ENCODE measurements at places on chromosomes 1 and 21.

DNA sequence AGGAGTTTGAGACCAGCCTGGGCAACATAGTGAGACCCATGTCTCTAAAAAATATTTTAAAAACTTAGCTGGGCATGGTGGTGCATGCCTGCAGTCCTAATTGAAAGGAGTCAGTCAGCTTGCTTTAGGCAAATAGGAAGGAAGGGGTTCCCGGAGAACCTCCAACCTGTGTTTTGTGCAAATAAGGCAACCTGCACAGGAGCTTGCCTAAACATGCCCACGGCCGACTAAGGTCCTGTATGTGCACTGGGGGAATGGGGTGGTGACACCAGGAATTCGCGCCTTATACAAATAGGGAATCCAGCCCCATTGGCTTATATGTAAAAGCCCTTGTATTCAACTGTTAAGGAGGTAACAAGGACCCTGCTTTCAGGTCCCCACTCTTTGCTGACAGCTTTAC lies 429.2 kb upstream of the ZP4 start:
- no peak for DNase-seq

GRCh38 chr1:51410568-51411460 lies 80.5 kb upstream of the TTC39A start:
- no peak for DNase-seq

GRCh38 chr21:16309250-16309971 lies 579.6 kb downstream of the USP25 start:
- DNase-seq, result no peak

- no peak for DNase-seq
Measured at GRCh38 chr1:94831641-94832040, 11.5 kb downstream of the SLC44A3 start.

- DNase-seq, result no peak
Measured at GRCh38 chr1:173127369-173128307, 76.9 kb upstream of the TNFSF18 start.

DNA sequence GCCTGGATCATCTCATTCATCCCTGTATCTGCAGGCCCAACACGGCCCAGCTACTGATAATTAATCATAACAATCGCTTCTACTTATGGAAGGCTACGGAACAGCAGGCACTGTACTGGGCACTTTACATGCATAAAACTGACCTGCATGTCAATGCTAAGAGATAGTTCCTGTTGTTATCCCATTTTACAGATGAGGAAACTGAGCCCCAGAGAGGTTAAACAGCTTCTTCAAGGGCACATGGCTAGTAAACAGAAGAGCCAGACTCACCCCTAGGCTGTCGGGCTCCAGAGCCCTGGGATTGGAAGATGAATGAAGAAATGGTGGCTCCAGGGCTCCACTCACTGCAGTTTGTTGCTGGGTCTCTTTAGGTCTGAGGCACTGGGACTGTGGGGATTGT lies 27.3 kb upstream of the VPS13D start:
- DNase-seq, result no peak

GRCh38 chr1:145926686-145927062 lies 610 bp downstream of the RBM8A start:
- DNase-seq, result no peak

DNA sequence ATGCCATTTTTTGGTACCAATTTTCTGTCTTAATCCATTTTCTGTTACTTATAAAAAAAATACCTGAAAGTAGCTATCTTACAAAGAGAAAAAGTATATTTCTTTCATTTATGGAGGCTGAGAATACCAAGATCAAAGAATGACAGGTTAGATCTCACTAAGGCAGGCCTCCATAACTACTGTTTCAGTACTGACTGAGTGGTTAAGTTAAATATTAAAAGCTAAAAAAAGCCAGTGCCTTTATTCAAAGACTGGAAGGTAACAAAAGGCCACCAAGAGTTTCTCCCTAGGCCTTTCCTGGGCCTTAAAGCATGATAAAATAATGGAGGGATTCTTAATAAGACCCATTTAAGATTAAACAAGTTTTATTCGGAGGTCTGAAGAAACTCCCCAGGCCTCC lies 687.7 kb upstream of the ADGRL4 start:
- no peak for DNase-seq

GRCh38 chr21:42754270-42754933 lies 101.0 kb downstream of the PDE9A start:
- no peak for DNase-seq

GRCh38 chr1:227712648-227713047 lies 22.5 kb downstream of the JMJD4 start:
- no peak for DNase-seq

DNA sequence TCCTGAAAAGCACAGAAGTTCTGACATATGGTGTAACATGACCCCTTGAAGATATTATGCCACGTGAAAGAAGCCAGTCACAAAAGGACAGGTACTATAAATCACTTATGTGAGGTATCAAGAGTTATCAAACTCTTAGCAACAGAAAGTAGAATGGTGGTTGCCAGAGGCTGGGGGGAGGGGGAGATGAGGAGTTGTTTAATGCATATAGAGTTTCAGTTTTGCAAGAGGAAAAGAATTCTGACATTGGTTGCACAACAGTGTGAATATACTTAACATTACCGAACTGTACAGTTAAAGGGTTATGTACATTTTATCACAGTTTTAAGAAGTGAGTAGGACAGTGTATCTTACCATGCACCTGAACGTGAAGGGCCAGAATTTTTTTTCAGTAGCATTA lies 80.0 kb downstream of the USP25 start:
- DNase-seq, result no peak

DNA sequence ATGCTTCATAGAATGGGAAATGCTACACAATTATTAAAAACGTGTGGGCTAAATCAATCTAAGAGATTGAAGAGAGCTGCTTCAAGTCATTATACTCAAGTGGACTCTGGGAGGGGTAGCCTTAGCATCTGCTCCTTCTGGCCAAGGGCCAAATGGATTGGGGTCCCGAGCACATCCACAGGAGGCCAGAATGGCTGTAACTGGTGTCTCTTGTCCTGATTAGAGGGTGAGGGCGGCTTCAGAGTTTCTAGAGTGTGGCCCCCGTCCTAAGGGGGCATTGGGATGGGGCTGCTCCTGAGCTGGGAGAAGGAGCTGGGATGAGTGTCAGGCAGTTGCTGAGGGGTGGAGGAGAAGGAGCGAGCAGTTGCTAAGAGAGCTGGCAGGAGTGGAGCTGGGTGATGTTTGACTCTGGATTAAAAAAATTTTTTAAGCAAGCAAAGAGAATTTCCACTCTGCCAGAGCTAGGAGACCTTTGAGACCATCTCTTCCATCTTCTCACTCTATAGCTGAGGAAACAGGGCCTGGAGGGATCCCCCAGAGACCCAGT lies 71.3 kb upstream of the TLR5 start:
- DNase-seq, result no peak

DNA sequence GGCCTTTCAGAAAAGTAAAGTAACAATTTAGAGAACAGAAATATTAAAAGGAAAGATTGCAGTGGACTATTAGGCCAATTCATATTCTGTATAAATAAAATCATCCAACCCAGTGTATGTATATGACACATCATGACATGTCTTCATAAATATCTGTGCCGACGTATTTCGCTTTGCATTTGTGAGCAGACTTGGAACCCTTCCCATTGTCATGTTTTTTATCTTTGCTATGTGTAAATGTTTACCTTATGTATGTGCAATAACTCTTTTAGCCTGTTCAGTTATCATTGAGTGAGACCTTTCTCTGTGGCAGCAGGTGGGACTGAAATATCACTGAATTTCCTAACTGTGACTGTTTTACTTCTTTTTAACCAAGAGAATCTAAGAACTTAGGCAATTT lies 58.0 kb upstream of the FAM3B start:
- no peak for DNase-seq

- no peak for DNase-seq
Measured at GRCh38 chr1:81702079-81702715, 98.5 kb upstream of the ADGRL2 start.

- no peak for DNase-seq
Measured at GRCh38 chr1:208219098-208219658, 25.0 kb downstream of the PLXNA2 start.

GRCh38 chr1:241610056-241610815 lies 29.9 kb downstream of the CHML start:
- DNase-seq, result no peak

DNA sequence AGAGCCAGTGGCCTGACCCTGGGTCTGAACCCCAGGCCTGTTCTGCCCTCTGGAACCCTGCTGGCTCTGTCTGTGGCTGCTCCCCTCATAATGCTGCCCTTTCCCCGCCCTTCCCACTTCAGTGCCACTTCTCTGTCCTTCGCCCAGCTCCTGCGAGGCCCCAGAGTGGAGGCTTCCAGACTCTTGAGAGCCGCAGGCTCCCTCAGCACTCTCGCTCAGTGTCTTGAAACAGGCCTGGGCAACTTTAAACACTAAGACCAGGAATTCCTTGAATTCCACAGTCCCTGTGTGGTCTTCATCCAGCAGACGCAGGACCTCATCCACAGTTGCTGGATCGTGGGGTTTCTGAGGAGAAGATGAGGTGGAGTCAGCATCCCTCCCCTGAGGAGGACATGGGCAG lies 3.5 kb downstream of the CRNN start:
- DNase-seq, result no peak

- no peak for DNase-seq
Measured at GRCh38 chr1:23796466-23797271, 3.9 kb downstream of the GALE start.

DNA sequence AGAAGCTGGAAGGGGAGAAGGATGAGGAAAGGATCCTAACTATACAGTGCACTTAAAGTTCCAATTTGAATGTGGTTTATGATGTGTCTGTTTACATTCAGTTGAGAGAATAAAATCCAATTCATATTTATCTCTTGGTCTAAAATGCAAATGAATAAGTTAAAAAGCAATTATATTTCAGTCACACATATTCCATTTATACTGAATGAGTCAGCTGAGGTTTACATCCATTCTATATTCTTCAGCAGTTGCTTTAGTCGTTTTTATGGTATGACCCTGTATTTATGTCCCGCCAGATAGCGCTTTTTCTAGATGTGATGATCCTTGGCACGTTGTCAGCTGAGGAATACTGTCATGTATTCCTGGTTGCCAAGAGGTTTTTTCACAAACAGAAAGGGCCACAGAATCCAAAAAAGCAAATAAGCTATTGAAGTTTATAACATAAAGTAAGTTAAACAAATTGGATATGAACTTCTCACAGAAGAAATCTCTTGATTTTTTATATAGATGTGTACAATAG lies 866.2 kb downstream of the NCAM2 start:
- DNase-seq, result no peak

- no peak for DNase-seq
Measured at GRCh38 chr1:246110343-246111219, 396.5 kb downstream of the SMYD3 start.

GRCh38 chr1:44359234-44359935 lies 4.3 kb upstream of the ERI3 start:
- no peak for DNase-seq

DNA sequence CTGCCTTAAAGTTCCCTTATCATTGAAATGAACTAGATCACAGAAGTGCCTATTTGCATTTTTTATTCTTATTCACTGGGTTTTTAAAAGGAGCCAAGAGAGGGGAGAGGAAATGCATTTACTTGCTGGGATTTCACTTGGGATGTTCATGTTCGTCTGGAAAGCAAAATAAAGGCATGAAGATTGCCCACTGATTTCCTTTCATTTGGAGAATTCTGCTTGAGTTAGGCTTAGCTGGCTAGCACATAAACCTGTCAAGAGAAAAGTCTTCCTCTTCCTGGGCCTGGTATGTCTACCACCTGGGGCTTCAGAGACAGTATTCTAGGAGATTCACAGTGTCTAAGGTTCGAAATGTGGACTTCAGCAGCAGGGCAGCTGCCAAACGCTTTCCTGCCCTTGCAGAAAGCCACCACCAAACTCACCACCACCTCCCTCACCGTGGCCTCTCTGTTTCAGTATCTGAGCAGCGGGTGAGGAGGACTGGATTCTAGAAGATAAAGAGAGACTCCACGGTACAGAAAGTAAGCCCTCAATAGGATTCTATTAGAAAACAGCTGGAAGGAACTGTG lies 44.5 kb downstream of the HIVEP3 start:
- DNase-seq, result no peak

- DNase-seq, result no peak
Measured at GRCh38 chr1:233290396-233291034, 5.0 kb downstream of the PCNX2 start.

DNA sequence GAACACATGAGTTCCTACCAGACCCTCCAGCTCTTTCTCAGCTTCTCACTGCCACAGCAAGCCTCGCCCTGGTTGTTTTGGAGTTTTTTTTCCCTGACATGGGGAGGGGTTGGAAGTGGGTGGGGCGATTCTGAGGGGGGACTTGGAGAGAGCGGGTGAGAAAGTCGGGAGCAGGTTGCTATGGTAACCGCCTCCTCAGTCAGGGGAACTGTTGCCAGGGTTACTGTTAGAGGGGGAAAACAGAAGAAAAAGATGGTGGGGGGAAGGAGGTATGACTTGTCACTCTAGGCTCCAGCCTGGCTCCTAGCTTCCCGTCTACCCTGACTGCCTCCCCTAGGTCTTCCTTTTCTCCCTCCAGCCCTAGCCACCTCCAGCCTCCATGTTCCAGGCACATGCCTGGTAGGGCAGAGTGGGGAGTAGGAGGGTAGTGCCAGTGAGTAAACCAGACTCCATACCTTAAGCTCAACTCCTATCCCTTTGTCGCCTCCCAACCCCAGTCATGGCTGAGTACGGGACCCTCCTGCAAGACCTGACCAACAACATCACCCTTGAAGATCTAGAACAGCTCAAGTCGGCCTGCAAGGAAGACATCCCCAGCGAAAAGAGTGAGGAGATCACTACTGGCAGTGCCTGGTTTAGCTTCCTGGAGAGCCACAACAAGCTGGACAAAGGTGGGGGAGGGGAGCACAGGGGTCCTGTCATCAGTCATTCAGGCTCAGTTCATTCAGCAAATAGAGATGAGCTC lies 6.0 kb downstream of the PEA15 start:
- DNase-seq, result no peak

- no peak for DNase-seq
Measured at GRCh38 chr1:2251786-2252185, 23.7 kb downstream of the SKI start.

- no peak for DNase-seq
Measured at GRCh38 chr1:37731312-37732019, 33.5 kb downstream of the EPHA10 start.

DNA sequence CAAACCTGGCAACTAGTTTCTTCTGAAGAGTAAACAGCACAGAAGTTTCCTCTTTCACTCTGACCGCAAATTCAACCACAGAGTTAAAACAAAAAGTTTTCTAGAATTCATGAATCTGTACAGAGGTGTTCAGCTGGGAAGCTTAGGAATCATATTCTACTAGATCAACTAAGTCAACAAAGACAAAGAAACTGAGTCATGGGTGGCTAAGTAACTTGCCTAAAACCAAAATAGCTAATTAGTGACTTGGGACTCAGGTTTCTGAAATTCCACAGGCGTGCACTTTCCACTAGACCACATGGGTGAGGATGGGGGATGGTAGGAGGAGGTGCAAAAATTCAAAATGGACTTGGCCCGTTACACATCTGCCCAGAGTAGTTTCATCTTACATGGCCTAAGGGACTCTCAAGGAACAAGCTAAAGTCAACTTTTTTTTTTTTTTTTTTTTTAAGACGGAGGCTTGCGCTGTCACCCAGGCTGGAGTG lies 25.8 kb downstream of the PTPN14 start:
- no peak for DNase-seq

All from NCI-H187 (cell line).